Activated CD4-positive, alpha-beta T cell treated with anti-CD3 and anti-CD28 coated beads, Interleukin-2, Interleukin-6, amounts not matched to agents 100 ng/mL and 50 ng/mL, durations not matched to agents 16 hours and 8 hours (primary cell): ENCODE measurements at places on chromosomes 3 and 15.

DNA sequence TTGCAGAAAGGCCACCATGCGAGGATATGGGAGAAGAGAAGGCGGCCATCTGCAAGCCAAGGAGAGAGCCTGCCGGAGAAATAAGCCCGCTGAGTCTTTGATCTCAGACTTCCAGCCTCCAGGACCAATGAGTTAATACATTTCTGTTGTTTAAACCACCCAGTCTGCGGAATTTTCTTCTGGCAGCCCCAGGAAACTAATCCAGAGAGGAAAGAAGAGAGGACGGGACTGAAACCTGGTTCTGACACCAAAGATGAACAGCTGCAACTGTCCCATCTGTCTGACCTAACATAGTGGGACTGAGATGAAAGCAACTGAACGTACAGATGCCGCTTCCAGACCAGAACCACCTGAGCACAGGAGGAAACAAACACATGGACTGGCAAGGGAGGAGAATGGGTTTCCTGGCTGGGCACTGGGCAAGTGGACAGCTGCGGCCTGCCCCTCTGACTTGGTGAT lies 32.3 kb downstream of the VGLL4 start:
- no peak for DNase-seq

GRCh38 chr3:127865941-127866340 lies 43.6 kb upstream of the MGLL start:
- no peak for DNase-seq

GRCh38 chr15:74193299-74193718 lies 9.3 kb downstream of the STRA6 start:
- no peak for DNase-seq

GRCh38 chr3:188059351-188059750 lies 94.6 kb upstream of the LPP start:
- no peak for DNase-seq

DNA sequence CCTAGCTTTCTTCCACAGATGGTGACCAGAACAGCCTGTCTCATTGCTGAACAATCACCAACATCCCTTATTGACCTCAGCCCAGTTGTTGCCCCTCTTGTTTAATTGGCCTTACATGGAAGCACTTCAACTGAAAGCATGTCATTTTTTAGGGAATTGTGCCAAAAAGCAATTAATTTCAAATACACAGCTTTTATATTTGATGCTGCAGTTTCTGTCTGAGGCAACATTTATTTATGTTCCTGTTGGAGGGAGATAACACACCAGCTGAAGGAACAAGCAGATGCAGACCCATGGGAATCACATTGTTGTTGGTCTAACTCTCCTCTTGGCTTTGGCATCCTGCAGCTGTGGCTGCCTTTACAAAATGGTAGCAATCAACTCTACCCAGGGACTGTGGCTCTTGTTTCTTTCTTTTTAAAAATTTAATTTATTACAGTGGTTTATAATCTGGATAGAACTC lies 498.1 kb upstream of the RGMA start:
- DNase-seq: no peak
